Type B pancreatic cell (in vitro differentiated cells): ENCODE measurements at places on chromosomes 1 and 21.
A peak's percentile ranks its signal among the peaks of the same experiment; 100 is the strongest.

- DNase-seq = no peak
Measured at GRCh38 chr21:46205766-46206162, 21.5 kb upstream of the SPATC1L start.

- DNase-seq = no peak
Measured at GRCh38 chr1:184033711-184034167, 3.8 kb downstream of the COLGALT2 start.

GRCh38 chr1:26237230-26237966, 3.4 kb downstream of the CEP85 start:
- no peak for DNase-seq

DNA sequence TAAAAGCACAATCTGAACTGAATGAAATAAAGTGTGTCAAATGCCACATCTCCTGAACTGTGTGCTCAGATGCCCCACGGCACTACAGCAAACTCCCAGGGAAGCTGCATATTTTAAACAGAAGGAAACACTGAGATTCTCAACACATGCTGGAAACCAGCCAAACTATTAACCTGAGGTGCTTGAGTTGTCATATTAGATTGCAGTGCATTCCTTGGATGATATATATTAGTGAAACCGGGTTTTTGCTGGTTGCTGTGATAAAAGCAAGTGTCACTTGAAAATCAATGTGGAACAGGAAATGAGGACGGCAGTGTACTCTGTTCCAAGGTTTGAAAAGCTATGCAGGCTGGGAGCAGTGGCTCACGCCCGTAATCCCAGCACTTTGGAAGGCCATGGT, 8.7 kb downstream of the SYNJ1 start:
- no peak for DNase-seq

DNA sequence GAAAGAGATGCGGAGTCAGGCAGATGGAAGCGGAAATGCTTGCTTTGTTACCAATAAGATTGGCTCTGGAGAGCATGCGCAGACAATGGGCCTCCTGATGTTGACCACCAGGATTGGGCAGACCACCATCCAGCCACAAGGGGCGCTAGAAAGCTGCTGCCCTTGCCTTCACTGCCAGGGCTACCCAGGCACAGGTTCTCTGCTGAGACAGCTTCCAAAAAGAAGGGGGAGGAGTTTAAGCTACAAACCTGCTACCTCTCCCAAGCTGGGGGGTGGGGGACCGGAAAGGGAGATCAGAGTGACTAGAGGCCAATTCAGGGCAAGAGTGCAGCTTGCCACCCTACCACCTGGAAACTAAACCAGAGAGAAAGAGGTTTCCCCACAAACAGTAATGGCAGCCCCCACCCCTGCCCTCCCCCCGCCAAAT, 369.7 kb downstream of the RRAGC start:
- DNase-seq = no peak

DNA sequence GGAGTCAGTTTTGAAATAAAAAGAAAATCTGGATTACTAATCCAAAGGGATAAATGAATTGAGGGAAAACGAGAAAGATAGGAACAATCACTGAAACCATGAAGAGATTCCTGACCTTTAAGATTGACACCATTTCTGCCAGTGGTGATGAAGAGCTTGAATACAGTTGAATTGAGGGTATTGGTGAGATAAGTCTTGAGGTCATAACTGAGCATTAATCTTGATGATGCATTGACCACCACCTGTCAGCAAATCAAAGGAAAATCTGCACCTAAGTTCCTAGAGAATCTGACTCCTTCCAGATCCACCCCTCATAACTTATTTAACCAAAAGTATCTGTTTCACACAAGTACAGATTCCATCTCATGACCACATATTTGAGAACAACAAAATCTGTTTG, 21.6 kb downstream of the RPS27 start:
- DNase-seq = no peak

DNA sequence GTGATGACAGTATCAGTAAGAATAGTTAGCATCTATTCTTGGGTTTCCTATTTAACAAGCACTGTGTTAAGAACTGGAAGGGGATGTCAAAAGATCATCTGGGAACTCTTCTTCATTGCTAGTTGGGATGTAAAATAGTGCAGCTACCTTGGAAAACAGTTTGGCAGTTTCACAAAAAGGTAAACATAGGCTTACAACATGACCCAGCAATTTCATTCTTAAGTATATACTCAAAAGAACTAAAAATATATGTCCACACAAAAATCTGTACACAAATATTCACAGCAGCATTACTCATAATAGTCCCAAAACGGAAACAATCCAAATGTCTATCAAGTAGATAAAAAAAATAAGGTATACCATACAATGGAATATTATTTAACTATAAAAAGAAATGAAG, 45.7 kb downstream of the DIPK1A start:
- DNase-seq = no peak

DNA sequence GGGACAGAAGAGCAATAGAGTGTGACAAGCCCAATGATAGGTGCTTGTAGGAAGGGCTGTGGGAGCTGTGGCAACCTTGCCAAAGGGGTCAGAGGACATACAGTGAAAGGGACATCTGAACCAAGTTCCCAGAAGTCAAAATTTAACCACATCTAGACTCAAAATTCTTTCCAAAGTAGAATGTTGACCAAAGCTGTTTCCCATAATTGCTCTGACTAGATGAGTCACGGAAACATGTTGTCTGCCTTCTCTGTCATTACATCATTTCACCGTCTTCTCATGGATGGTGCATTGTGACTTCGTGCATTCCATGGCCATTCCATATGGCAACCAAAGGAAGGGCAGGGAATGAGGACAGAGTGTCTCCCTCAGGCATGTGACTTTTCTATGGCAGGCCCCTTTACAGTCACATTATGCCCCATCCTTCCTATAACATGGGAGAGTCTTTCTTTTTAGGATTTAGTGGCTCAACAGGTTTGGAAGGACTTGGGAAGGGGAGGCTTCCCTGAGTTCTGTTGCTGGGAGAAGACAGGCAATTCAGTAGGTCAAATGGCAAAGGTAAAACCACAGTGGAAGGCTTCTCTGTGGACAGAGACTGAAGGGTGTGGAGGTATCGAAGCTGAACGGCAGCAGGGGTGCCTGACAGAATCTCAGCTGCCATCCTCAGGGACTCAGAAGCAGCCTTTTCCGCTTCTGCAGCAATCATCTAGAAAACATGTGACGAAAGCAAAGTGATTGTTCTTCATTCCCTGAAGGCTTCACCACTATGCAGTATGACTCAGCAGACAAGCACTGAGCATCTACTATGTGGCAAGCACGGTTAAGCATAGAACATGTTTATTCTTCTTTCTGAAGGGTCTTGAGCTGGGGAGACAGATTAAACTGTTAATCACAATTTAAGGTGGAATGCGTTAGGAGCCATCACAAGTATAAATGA, 24.7 kb downstream of the NPHS2 start:
- DNase-seq = no peak

GRCh38 chr1:116571215-116571919, 541 bp upstream of the CD58 start:
- DNase-seq = no peak

DNA sequence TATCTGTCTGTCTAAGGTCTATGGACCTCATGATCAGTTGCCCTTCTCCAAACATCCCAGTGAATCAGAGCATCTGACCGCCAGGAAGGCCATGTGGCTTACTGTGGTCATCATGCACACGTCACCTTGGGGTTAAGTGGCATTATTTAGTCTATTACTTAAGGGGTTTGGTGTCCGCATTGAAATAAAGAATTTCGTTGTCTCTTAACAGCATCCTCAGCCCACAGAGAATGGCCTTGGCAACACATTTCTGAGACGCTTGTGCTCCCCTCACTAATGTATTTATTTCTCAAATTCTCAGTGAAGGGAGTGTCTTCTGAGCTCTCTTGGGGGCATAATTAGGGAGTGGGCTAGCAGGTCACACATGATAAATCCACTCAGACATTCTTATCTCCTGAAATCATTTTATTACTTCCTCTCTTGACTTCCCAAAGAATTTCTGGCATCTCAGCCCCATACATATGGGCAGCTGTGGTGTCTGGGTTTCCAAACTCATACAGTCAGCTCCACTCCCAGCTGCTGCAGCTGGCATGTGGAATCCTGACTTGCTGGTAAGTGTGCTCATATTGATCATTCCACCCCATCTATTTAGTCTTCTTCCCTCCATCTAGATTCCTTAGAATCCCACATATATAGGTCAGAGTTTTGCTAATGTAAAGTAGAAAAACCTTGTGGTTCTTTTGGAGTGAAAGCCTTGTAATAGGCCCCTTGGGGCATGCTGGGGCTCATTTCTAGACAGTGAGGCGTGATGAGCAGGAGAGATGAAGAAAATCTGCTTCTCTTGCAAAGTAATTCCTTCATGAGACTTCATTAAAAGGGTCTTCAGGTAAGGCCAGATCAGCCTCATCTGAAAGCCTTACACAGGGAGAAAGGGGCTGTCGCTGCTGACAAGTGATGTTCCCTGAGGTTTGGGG, 110.5 kb downstream of the HHAT start:
- DNase-seq = no peak

DNA sequence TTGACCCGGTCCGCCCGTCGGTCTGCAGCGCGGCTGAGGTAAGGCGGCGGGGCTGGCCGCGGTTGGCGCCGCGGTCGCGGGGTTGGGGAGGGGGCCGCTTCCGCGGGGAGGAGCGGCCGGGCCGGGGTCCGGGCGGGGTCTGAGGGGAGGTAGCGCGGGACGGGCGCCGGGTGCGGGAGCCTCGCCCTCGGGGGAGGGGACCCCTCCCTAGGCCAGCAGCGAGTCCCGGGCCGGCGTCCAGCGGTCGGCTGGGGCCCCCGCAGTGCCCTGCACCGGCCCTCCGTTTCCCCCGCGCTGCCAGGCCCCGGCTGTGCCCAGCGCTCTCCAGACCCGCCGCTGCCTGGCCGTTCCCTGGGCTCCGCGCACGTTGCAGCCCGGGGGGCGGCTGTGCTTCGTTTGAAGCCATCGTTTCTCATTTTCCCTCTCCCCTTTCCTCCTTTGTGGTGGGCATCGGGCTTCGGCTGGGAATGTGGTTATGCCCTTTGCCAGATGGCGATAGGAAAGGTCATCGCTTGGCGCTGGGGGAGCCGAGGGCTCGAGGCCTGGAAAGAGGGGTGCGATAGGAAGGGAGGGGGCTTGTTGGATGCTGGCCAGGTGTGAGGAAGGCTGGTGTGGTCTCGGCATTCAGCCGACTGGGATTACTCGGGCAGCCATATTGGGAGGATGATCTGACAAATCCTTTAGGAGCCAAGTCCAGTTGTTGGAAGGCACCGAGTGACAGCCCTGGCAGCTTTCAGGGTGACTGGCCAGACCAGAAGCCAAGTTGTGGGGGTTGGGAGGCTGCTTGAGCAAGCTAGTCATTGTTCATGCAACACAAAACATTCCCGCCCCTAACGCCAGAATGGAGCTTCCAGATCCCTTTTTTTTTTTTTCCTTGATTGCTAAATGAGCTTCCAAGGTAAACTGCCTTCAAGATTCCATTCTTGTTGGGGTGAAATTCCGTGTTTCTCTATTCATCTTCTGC, 753 bp downstream of the KIF1B start:
- peak; percentile 71 for DNase-seq

DNA sequence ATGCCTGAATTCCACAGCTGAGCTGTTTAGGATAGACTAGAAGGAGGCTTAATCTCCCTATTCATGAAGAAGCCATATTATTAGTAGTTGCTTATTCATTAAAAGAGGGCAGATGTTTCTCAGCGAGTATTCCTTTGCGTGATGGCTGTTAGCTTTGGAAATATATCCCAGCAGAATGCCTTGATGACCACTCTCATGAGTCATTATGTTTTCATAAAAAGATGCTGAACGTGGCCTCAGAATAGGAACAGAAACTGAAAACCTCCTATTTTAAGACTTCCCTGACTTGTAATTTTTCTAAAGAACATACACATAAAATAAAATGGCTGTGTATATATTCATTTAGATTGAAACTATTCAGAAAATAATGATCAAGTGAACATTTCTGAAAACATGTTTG, 9.6 kb upstream of the PLA2G4A start:
- DNase-seq = no peak

DNA sequence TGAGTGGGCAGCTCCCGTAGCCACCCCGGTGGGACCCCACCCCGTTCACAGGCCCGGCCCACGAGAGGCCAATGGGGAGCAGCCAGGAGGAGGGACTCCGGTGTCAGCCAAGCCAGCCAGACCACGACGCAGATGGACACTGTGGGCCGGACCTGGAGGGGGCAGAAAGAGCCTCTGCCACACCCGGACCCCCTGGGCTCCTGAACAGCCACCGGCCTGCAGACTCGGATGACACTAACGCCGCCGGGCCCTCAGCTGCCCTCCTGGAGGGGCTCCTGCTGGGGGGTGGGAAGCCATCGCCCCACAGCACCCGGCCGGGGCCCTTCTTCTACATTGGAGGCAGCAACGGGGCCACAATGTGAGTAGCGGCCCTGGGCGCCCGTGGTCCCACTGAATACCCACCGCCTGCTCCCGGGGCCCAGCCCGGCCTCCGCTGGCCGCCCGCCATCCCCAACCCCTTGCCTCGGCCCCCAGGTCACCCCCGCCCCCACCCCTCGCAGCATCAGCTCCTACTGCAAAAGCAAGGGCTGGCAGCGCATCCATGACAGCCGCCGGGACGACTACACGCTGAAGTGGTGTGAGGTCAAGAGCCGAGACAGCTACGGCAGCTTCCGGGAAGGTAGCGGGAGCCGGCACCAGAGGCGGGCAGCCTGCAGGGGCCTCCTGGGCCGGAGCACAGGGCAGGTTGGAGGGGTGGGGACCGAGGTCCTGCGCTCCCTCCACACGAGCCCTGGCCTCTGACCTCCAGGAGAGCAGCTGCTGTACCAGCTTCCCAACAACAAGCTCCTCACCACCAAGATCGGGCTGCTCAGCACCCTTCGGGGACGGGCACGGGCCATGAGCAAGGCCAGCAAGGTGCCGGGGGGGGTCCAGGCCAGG, 6.5 kb downstream of the TTLL10 start:
- no peak for DNase-seq

DNA sequence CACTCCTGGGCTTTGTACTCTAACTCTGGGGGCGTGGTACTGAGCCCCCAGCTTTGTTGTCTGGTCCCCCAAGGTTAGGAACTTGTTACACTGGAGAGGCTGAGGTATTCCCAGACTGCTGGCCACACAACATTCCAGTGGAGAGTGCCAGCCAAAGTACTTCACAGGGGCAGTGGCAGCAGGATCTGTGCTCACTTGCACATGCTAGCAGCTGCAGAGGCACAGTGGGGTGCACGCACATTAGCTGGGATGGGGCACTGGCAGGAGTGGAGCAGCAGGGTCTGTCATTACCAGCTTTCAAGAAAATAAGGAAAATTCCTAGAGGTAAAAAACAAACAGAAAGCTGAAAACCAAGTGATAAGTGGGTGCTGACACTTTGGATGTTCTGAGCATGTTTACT, 31.0 kb downstream of the ZNF691 start:
- DNase-seq = no peak

GRCh38 chr1:230403442-230403841, 22.7 kb downstream of the PGBD5 start:
- no peak for DNase-seq

- DNase-seq = no peak
Measured at GRCh38 chr1:10360045-10360444, 38.8 kb upstream of the PGD start.
